Activated CD4-positive, alpha-beta T cell treated with anti-CD3 and anti-CD28 coated beads, Interleukin-2, amount 50 U/mL, for 24 hours (primary cell): ENCODE measurements at places on chromosomes 13 and 19.

GRCh38 chr19:2532252-2533071 lies 56.5 kb downstream of the GADD45B start:
- DNase-seq, result no peak

- DNase-seq, result no peak
These were observed 214.6 kb upstream of the HTR2A start for GRCh38 chr13:47111499-47111898.

DNA sequence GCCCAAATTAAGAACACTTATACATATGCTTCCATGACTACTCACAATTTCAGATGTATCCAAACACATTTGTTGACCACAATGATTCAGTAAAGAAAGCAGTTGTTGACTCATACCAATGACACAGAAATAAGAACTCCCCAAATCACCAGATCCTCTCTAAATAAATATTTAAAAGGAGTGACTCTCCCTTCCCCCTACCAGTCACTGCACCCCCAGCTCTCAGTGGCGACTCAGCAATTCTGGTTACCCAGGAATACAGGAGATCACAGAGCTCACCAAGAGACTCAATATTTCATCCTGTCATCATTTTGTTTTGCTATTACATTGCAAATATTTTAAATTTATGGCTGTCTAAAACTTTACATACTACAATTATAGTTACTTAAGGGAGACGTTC lies 131.5 kb downstream of the RGCC start:
- peak; percentile 6 for DNase-seq

DNA sequence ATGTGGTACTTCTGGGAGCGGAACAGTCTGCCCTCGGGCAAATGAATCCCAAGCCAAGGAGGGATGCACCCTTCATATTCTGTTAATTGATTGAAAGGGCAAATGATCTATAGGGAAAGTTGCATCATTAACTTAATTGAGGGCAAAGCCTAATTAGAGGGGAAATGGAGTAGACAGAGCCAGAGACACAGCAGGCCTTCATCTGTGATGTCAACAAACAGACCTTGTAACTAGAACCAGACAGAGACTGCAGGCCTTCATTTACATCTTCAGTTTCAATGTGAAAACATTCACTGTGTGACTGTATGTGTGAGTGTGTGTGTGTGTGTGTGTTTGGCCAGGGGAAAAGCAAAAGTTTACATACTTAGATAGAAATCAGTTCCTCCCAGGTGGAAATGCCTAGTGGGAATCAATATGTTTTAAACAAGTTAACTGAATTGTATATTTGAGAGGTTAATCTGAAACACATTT lies 126.4 kb downstream of the SPRY2 start:
- no peak for DNase-seq

GRCh38 chr13:32525766-32526165 lies 12.8 kb downstream of the N4BP2L2 start:
- DNase-seq, result no peak

DNA sequence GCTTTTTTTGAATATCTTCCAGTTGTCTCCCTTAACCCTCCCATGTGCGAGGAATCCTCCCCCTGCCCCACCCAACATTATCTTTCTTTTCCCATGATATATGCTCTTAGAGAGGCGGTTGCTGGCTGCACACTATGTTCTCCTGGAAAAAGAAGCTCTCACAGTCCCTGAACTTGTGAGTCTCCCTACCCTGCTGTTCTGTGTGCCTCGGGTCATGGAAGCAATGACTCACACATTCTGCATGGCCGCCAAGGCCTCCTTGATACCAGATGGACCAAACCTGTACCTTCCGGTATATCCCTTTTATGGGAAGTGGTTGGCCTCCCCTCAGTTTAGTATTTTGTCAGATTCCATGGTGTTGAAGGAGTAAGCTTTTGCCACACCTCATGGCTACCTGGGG lies 705.4 kb downstream of the SLITRK6 start:
- DNase-seq, result no peak

- DNase-seq, result no peak
These were observed 5.3 kb downstream of the SAMD4B start for GRCh38 chr19:39347332-39348164.

DNA sequence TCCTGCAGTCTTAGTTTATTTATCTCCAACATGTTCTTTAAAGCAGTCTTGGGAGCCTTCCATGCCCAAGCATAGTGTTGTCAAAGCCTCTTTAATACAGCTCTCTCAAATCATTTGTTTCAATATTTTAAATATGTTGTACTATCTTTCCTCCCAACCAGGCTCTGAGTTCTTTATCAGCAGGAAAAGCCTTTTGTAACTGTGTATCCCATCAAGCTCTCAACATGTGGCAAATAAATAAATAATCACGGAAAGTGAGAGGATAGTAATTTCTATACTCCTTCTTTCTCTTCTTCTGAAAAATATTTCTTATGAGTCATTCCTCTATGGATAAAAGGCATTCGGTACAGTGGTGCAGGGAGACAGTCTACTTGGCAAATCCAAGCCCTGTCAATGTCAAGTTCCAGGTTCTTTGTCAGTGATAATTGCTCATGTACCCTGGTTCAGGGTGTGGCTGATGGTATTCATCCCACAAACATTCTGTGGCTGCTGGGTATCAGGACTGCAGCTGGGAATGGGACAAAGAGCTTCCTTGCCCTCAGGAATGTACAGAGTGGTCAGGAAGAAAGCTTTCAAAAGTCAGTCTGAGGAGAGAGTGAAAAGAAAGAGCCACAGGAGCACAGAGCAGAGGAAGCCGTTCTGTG lies 384.3 kb downstream of the EFNB2 start:
- DNase-seq, result no peak

DNA sequence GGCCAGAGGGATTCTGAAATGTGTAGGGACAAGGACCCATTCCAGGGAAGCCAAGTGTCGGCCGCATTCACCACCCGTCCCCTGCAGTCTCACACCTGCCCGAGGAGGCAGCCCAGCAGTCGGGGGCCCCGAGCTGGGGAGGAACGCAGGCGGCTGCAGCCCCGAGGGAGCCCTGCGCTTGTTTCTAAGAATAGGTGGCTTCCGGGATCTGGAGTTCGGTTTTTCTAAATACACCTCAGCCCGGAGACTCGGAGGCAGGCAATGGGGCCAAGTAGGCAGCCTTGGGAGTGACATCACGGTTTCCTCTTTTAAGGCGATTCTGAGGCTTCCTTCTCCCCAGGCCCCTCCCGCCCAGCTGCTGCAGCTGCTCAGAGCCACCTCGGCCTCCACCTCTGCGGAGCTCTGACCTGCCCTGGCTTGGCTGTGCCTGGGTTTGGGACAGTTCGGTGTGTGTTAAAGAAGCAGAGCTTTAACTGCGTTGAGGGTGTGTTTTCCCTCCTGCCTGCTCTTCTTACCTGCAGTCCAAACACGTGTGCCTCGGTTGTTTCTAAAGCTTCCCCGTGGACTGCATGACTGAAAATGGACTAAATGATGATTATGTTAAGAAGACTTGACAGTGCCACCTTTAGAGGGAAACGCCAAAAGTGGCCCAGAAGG lies 80.5 kb downstream of the COL4A2 start:
- no peak for DNase-seq

DNA sequence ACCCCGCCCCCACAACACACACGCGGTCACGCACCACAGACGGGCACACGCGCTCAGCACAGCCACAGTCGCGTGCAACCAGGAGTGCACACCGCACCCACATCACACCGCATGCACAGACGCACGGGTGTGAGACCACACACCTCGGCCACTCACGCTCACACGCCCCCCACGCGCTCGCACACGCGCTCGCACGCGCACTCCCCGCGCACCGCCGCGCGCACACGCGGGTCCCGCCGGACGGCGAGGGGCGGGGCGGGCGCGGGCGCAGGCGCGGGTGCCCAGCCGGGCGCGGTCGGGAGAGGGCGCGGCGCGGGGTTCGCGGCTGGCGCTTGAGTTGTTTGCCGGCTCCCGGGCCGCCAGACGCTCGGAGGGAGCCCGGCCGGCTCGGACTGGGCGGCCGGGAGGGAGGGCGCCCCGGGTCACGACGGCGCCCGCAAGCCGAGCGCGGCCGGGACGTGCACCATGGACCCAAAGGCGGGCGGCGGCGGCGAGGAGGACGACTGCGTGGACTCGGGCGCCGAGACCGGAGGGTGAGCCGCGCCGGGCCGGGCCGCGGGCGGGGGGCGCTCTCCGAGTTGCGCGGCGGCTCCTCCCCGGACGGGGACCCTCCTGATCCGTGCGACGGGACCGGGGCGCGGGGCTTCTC lies at the start of gene FAM124A:
Gene FAM124A (plus strand): TSS at position 362 of the 649 bp plus-strand sequence. CDS start 104 bp downstream, at position 466.
- peak; percentile 12 for DNase-seq

- no peak for DNase-seq
These were observed 85.6 kb downstream of the SLC25A15 start for GRCh38 chr13:40875044-40875443.

- DNase-seq, result no peak
These were observed 16.0 kb upstream of the SEMA6B start for GRCh38 chr19:4575267-4576015.

DNA sequence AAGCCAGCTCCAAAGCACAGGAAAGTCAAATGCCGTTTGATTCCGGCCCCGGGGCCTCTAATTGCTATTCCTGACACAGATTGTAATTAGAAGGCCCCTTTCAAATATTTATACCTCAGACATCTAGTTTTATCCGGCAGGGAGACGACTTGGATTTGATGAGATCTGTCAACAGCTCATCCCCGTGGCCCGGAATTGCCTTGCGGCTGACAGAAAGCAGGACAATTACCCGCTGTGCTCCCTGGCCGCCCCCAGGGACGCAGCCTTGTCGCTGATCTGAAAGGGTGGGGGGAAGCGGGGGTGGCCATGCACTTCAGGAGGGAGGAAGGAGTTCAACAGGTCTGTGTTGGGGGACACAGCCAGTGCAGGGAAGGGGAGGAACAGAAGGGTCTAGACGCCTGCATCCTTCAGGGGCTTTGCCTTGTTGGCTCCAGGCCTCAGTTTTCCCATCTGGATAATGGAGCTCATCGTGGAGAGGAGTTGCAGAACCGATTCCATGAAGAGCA lies 1.8 kb upstream of the SHD start:
- no peak for DNase-seq
